Fibroblast of mammary gland (primary cell): ENCODE measurements at places on chromosomes 12 and 14.

DNA sequence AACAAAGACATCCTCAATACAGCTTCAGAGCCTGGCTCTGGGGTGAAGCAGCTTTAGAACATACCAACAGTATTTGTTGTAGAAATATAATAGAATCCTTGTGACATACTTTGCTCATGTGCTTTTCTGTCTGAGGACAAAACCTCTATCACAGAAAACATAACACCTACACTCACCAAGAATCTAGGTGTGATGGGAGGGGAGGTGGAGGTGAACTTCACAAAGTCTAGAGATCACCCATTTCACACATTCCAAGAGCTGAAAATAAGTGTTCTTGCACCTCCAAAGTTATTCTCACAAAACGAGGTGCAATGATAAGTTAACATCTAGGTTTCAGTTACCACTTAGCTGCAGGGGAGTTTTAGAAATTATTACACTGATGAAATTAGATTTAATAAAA lies 32.7 kb upstream of the BTG1 start:
- DNase-seq = no peak

GRCh38 chr14:102215071-102215470 lies 75.4 kb downstream of the WDR20 start:
- peak; percentile 85 for DNase-seq

- DNase-seq = peak; percentile 10
Measured at GRCh38 chr14:91063119-91063518, 2.7 kb upstream of the RPS6KA5 start.

GRCh38 chr14:96830946-96831345 lies 33.8 kb downstream of the VRK1 start:
- DNase-seq = no peak

DNA sequence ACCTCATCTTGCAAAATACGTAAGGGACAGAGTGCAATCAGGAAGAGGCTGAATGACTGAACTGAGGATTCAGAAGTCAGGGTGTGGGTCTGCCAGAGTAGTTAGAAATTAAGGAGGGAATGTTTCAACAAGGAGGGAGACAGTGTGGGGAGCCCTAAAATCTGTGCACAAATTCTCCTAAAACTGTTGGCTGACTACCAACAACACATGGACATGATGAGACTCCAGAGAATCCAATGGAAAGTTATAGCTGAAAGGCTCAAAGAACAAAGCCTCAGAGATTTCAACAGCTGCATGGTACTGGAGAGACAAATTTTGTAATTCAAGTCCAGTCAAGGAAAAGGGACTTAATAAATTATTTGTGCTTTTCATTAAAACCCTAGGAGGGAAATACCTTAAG lies 36.1 kb upstream of the NEDD1 start:
- DNase-seq = no peak
